GOT3 (cell line): ENCODE measurements at places on chromosomes 1 and 21.

GRCh38 chr1:31153423-31153822, 86.3 kb downstream of the NKAIN1 start:
- DNase-seq: no peak

DNA sequence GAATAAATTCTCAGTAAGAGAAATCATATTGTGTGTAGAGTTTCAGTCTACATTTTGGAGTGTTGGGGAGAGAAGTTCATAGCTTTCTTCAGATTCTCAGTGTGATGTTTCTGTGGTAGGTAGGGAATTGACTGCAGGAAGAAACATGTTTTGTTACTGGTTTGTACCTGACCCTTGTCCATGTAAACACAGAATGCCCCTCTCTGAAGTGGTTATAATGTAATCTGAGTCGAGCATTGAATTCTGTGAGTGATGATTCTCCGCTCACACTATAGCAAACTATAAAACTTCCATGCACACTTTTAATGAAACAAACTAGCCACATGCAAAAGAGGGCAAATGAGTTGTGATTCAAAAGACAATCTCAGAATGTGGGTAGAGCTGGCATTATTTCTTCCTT, 433.2 kb downstream of the USP25 start:
- DNase-seq: no peak

GRCh38 chr1:36796106-36796590, 238.2 kb downstream of the GRIK3 start:
- DNase-seq: no peak

DNA sequence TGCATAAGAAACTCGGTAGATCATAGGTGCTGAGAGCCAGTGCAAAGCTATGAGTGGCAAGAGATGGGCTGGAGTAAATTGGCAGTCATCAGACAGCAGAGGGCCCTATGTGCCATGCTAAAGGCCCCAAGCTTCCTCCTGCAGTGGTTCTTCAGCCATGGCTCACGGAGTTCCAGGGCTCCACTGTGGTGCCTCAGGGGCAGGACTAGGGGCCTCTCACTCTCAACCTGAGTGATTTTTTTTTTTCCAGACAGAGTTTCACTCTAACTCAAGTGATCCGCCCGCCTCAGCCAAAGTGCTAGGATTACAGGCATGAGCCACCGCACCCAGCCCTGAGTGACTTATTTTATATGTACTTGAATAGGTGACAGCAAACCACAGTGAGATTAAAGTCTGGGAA, 10.4 kb upstream of the GJA8 start:
- no peak for DNase-seq

GRCh38 chr21:41878831-41879189, 334 bp downstream of the PRDM15 start:
- no peak for DNase-seq

DNA sequence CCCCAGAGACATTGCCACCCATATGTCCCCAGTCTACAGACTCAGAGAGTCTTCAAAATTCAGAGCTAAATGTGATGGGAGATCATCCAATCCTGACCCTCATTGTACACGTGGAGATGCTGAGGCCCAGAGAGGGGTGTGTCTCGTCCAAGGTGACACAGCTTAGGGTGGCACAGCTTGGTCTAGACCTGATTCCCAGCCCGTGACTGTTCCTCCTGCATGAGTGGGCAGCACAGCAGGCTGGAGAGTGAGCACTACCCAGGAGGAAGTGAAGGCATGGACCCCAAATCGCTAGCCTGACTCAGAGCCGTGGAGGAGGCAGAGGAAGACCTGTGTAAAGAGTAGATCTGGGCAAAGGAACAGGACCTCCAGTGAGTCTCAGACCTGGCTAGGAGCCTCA, 16.4 kb downstream of the S100A7 start:
- DNase-seq: no peak
